ENCODE measurements at places on chromosomes 4 and X.

DNA sequence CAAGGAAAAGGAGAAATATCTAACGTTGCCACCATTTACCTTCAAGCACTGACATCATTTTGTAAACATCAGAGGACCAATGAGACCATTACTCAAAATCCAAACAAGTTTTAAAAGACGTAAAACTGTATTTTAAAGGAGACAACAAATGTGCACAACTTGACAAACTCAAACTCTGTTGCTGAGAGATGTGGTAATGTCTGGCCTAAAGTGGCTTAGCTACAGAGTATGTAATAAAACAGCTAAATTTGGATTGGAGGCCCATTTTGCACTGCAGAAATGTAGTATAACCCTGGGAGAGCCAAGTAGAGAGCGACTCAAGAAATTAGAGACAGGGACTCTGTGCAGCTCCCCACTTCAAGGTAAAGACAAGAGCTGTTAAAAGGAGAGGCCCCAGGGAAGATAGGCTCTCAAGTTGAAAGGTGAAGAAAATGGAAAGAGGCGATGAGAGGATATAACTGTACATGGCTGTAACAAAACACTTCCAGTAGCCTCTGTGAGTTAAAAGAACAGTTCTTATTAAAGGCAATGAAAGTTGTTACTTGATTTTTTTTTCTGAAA, 20.3 kb downstream of the UNC5C start:
- DNase-seq: no peak

DNA sequence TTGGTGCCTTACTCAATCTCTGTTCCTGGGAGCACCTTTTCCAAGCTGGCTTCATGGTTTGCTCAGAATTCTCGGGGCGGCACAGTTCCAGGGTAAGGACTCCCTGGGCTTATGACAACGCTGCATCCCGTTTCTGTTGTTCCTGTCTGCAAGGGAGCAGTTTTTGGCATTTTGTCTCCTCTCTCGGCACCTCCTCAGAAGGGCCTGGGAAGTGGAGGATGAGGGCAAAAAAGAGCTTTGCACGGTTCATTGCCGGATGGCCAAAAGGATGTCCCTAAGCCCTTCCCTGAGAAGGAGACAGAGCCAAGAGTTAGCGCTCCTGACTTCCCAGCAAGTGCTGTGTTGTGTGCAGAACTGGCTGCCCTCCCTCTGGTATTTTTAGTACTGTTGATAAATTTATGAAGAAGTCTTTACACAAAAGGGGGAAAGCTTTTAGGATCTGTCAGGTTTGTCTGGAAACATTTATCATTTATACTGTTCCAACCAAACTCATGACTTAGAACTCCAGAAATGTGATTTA, 13.4 kb downstream of the SRD5A3 start:
- no peak for DNase-seq

DNA sequence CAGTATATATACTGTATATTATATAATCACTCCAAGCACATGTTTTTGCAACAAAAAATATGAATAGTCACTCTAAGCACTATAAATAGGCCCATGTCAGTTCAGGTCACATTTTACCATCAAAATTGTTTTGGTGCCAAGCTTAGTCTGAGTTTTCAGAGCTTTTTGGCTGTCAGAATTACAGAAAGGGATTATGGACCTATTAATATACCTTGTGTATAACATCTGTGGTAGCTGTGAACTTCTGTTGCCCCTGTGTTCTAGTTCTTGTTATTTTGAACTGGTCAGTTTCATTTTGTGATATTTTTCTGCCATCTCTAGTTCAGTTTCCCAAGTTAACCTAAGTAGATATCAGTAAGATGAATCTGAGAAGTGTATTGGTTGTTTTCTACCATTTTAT, 22.9 kb downstream of the EXOC1 start:
- no peak for DNase-seq

DNA sequence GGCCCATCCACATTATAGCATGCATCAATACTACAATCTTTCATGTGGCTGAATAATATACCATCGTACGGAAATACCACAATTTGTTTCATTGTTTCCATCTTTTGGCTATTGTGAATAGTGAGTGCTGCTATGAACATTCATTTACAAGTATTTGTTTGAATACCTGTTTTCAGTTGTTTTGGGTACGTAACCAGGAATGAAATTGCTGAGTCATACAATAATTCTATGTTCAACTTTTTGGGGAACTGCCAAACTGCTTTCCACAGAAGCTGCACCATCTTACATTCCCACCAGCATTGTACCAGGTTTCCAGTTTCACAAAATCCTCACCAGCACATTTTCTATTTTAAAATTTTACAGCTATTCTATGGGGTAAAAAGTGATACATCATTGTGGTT, 28.5 kb upstream of the MANBA start:
- DNase-seq: no peak

DNA sequence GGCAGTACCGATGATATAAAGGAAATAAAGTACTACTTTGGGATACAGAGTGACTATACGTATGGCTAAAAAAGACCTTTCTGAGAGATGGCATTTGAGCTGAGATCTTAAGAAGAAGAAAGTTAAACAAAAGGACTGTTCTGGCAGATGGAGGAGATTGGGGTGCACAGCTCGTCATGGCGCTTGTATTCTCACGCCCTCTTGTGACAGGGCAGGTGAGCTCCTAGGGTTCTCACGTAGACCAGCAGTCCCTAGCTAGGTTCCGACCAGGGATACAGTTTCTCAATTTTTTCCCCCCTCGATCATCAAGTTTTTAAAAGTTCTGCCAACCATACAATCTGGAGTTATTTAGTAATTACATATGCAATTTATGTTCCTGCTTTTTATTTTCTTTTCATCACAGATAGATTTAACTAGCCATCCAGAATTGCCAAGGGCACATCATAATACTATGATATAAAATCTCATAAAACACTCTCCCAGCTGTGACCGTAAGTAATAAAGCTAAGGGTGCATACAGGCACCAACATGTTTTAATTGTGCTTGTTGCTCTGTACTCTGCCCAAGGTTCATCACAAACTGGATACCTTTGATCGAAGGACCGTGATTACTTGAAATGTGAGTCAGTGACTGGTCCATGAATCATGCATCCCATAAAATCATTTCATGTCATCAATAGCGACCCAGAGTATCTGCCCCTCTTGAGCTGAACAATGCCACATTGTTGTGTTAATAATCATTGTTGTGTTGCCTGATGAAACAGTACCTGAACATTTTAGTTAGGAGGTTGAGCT, 69.4 kb upstream of the ZNF518B start:
- DNase-seq: no peak

GRCh38 chr4:165505958-165506837, 127.4 kb downstream of the CPE start:
- DNase-seq: no peak

DNA sequence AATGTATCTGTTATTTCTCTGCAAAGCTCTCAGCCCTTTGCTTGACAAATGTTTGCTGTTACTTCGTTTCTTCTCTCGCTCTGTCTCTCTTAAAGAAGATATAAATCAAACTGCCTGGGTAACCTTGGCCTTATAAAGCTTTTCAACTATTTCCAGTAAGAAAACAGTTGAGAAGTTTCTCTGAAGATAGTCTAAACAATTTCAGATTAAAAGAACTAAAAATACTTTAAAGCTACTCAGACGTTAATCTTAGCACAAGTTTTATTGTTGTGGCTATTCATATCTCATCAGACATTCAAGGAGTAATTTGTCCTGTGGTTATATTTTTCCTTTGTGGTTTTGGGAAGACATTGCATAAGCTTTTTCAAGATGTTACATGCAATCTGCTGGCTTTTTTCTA, 22.6 kb downstream of the HOPX start:
- no peak for DNase-seq

All from NCI-H460 (cell line).